ENCODE measurements at places on chromosomes 5 and 9.

- no peak for DNase-seq
These were observed 11.5 kb downstream of the NADK2 start for GRCh38 chr5:36230151-36230790.

DNA sequence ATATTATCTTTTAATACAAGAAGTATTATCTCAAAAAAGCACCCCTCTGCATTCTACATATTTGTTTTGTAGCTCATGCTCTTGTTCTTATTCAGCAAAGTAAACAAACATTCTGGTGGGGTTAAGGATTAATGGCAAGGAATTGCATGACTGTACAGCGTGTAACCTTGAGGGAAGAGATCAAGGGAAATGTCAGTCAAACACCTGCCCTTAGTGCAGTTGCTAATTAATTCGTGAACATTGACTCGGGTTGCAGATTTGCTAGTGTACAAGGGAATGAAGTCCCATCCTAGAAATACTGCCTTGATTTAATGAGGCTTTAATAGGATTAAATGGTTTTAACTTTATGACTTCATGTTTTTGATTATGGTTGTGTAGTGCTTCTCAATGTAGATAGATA, 1758.1 kb downstream of the MAT2B start:
- no peak for DNase-seq

DNA sequence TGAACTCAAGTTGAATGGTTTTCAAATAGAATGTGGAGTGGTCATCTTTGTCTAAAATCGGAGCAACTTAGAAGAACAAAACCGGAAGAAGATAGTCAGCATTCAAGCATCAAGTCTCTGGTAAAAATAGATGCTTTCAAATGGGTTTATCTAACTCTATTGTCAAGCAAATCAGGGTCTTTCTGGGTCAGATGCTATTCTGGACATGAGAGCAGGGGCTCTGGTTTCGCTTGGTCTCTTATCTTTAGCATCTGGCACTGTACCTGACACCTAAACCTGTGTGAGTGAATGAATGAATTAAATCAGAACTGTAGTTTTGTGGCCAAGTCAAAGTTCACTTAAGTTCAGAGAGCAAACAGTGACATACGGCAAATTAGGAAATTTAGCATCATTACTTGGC, 173.5 kb downstream of the SLIT3 start:
- DNase-seq: no peak

GRCh38 chr5:121702682-121703081, 149.0 kb upstream of the FTMT start:
- no peak for DNase-seq

DNA sequence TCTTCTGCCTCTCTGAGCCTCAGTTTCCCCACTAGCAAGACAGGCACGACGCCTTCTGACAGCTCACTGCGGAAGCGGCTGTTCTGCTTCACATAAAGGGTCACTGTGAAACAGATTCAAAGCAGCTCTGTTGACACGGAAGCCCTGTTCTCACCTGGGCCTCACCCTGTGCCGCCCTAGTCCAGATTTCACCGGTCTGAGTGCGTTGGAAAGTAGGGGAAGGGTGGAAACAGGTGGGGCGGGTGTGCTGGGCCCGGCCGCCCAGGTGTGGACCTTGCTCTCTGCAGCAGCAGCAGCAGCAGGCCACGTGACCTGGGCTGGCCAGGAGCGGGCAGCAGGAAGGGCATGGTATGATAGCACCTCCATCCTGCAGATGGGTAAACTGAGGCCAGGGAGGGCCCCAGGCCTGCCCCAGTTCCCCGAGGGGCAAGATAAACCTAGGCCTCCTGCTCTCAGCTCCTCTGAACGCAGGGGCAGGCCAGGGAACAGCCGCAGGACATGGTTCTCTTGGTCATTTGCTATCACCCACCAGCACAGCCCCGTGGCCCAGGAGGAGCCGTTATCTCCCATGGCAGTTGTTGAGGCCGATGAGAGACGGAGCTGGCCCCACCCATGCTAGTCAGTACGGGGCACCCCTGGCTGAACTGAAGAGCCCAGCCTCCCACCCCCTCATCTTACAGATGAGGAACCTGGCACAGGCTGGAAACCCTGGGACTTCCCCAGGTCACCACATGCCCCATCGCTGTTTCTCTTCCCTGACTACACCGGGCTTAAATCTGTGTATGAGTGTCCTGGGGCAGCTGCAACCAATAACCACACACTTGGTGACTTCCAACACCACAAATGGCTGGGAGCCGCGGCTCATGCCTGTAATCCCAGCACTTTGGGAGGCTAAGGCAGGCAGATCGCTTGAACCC, 12.1 kb downstream of the PTGES2 start:
- DNase-seq: peak; percentile 67

DNA sequence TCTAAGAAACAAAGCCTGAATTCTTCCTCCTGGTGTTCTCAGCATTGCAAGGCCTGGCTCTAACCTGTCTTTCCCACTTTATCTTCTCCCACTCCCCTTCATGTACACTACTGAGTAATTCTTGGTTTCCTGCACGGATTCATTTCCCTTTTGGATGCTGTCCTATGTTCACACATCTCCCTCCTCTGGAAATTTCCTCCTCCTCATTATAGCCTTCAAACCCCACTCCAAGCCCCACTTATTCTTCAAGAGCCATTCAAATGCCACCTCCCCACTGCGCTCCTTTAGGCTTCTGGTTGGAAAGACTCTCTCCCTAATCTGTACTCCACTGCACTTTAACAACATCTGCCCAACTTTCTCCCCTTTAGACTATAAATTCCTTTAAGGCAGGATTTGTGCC, 28.2 kb upstream of the C5orf63 start:
- DNase-seq: no peak

DNA sequence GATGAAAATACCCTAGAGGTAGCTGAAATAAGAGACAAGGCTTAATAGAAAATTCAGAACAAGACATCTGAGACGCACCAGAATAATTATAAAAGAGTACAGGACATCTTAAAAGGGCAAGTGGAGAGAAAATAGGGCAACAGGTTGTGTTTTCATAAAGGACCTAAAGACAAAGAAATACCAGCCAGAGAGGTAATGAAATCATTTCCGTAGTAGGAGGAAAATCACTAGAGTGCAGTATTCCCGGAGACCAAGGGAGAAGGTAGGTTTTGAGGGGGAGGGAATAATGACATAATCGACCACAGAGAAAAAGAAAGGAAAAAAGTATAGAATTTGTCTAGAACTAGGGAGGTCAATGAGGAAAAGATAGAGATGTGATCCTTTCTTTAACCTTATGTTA, 26.2 kb upstream of the CTNNAL1 start:
- no peak for DNase-seq

DNA sequence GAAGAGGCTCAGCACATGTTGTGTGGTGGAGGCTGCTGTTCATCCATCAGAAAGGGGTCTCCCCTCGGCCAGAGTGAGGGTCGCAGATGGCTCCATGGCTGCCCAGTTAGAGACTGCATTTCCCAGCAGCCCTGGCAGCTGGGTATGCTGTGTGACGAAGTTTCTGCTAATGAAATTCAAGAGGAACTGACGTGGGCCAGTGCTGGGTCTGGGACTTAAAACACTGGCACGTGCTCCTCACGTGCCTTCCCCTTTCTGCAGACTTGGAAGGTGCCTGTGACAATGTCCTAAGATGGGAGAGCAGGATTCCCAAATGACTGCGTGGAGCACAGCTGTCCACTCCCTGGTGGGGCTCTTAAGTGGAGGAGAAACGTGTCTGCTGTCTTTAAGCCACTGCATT, 114.5 kb upstream of the RAPGEF1 start:
- DNase-seq: no peak

GRCh38 chr5:140794595-140795258, at the start of gene PCDHA2:
Gene PCDHA2 (plus strand): TSS chr5:140794852.
- DNase-seq: no peak

GRCh38 chr5:143139585-143139984, 263.9 kb downstream of the NR3C1 start:
- DNase-seq: no peak

DNA sequence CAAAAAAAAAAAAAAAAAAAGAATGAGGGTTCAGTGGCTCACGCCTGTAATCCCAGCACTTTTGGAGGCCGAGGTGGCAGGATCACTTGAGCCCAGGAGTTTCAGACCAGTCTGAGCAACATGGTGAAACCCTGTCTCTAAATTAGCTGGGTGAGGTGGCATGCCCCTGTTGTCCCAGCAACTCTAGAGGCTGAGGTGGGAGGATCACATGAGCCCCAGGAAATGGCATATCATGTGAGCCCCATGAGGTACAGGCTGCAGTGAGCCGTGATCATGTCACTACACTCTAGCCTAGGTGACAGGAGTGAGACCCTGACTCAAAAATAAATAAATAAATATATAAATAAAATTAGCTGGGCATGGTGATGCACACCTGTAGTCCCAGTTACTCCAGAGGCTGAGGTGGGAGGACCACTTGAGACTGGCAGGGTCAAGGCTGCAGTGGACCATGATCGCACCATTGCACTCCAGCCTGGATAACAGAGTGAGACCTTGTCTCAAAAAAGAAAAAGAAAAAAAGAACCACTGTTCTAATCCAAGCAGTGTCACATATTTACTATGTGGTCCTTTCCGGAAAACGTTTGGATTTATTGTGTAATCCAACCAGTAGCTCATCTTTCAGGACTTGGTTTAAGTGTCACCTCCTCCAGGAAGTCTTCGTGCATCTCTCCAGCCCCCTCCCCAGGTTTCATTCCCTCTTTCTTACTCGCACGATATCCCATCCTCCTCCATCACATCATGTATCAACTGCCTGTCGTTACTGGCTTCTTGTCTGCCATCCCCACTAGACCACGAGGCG, 12.3 kb upstream of the SPOUT1 start:
- DNase-seq: no peak

- DNase-seq: no peak
These were observed 32.2 kb downstream of the IRX4 start for GRCh38 chr5:1850324-1851154.

DNA sequence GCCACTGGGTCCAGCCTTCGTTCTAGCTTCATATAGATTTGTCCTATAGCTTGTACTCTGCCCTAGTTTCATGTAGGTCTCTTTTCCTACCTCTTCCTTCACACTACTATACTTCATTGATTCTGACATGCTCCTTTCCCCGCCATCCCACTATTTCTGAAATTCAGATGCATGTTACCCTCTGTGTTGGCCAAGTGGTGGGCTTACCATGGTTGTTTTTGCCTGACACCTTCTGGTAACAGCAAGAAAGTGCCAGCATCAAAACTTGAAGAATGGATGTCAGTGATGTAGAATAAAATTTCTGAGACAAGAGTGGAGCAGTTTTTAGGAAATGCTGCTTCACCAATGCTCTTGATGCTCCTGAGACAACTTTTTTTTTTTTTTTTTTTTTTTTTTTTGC, 19.5 kb upstream of the SERINC5 start:
- no peak for DNase-seq

DNA sequence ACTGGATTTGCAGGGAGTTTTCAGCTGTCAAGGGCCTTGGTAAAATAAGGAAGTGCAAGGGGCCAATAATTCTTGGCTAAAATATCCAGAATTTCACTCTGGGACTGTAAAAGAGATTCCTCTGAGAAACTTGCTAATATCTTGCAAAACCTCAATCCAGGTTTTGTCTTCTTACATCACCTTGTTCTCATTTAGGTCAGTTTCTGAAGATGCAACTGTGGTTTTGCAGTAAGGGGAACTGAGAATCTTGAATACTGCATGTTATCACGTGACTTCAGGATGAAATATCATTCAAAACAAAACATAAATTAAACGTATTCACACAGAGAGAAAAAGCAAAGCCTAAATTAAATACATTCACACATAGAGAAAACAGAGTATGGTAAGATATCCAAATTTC, 35.0 kb upstream of the RIC1 start:
- DNase-seq: no peak

- no peak for DNase-seq
These were observed 131.2 kb upstream of the PLCXD3 start for GRCh38 chr5:41641621-41642020.

- no peak for DNase-seq
These were observed 49.2 kb upstream of the SLC44A1 start for GRCh38 chr9:105195259-105195658.

- no peak for DNase-seq
These were observed 617 bp upstream of the PTPRD start for GRCh38 chr9:10613419-10613818.

- no peak for DNase-seq
These were observed 200.5 kb upstream of the ACTBL2 start for GRCh38 chr5:57683036-57683630.

GRCh38 chr9:132384376-132384775, 22.3 kb downstream of the TTF1 start:
- no peak for DNase-seq

GRCh38 chr9:136370687-136371532, 2.6 kb downstream of the CARD9 start:
- no peak for DNase-seq

- no peak for DNase-seq
These were observed 46.0 kb upstream of the OSMR start for GRCh38 chr5:38799556-38800377.

DNA sequence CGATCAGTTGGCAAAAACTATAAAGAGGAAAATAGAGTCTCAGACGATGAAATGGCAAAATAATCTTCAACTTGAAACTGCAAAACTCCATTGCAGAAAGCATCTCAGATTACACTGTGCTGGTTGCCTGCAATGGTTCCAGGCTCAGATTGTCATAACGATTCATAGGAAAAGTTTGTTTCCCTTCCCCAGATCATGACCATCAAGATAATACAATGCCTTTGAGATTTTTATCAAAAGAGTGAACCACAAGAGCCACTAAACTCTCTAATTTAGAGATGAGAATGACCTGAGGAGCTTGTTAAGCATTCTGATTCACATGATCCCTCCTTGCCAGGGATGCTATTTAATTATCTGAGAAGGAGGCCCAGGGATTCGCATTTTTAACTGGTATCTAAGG, 52.6 kb upstream of the ITGA1 start:
- DNase-seq: no peak

GRCh38 chr9:95129476-95130291, 187.8 kb downstream of the FANCC start:
- no peak for DNase-seq

GRCh38 chr9:134569626-134570025, 72.0 kb upstream of the COL5A1 start:
- DNase-seq: no peak

- DNase-seq: no peak
These were observed 67.9 kb upstream of the PIK3R1 start for GRCh38 chr5:68147659-68148058.

- DNase-seq: no peak
These were observed 157.7 kb downstream of the SLC24A2 start for GRCh38 chr9:19631181-19631580.

- DNase-seq: no peak
These were observed 14.4 kb downstream of the CCNI2 start for GRCh38 chr5:132761321-132762240.

GRCh38 chr5:157918811-157919742, 60.1 kb upstream of the CLINT1 start:
- peak; percentile 80 for DNase-seq

Measured in upper lobe of right lung (tissue), 1 donor.